Keratinocyte (primary cell): ENCODE measurements at places on chromosomes 3 and 15.

GRCh38 chr3:69560818-69561217 lies 174.9 kb upstream of the FRMD4B start:
- DNase-seq = no peak

GRCh38 chr15:88918738-88919137 lies 5.6 kb upstream of the MFGE8 start:
- DNase-seq = peak; percentile 95

- no peak for DNase-seq
Measured at GRCh38 chr15:43239732-43240491, 19.1 kb upstream of the EPB42 start.

DNA sequence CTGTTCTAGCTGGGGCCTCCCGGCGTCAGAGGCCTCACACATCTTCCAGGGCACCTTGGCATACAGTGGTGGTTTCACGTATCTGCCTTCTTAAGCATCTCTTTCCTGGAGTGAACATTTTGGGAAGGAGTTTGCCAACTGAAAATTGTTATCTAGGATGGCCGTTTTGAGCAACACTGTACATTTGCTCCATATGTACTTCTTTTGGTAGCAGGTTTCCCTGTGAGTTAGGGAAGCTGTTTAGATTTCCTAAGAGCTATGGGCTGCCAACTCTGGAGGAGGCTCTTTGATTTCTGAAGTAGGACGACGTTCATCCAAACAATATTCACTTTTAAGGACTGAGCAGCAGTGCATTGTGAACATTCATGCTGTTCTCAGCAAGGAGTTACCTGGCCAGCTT lies 665.9 kb downstream of the SQOR start:
- no peak for DNase-seq

- DNase-seq = no peak
Measured at GRCh38 chr3:56320883-56321282, 147.4 kb downstream of the ERC2 start.

- no peak for DNase-seq
Measured at GRCh38 chr3:98647197-98647596, 53.8 kb upstream of the CPOX start.

DNA sequence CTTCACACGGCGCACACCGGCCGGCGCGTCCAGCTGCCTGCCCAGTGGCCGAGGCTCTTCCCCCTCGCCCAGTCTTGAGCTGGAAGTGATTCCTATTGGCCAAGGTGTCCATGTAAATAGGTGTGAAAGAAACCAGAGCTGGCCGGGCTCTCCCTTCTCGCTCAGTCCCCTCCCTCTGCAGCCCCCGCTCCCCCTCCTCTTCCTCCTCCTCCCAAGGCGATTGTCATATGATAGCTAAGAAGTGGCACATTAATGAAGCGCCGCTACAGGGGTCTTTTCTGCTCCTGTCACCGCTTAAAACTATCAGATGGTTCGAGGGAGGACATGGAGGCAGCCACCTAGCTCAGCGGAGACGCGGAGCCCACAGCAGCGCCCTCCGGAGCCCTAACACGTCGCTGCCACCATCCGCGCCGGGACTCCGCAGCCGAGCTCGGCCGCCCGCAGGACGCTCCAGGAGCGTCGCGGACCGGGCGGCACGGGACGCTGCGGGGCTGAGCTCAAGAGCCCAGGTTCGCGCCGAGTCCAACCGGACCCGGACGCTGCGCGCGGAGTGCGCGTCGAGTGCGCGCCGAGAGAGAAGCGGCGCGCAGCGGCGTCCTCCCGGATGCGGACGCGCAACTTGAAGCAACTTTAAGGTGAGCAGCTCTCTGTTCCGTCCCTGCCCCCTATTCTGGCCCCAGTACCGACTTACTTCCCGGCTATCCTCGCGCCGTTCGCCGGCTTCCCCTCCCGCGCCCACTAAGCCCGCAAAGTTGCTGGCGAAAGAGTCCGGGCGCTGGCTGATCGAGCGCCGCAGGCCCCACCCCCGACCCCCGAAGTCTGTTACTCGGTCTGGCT lies at the start of gene FOXB1:
Gene FOXB1, plus strand, starts transcription at position 303 of the 837 bp plus-strand sequence. CDS start 653 bp downstream, outside the sequence.
- DNase-seq = no peak

DNA sequence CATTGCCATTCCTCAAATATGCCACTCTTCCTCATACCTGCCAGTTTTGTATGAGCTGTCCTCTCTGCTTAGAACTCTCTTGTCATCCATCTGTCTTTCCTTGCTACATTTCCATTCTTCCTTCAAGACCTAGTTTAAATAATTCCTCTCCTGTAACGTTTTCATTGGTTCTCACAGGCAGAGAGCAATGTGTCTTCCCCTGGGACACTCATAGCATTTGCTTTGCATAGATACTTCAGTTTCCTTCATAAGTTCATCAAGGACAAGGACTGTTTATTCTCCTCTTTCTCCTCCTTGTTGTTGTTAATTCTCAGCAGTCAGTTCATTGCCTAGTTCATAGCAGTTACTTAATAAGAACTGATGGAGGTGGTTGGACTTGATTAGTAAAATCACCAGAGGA lies 10.5 kb downstream of the NR2C2 start:
- DNase-seq = no peak

- DNase-seq = no peak
Measured at GRCh38 chr3:39325236-39325635, 4.3 kb upstream of the CCR8 start.

DNA sequence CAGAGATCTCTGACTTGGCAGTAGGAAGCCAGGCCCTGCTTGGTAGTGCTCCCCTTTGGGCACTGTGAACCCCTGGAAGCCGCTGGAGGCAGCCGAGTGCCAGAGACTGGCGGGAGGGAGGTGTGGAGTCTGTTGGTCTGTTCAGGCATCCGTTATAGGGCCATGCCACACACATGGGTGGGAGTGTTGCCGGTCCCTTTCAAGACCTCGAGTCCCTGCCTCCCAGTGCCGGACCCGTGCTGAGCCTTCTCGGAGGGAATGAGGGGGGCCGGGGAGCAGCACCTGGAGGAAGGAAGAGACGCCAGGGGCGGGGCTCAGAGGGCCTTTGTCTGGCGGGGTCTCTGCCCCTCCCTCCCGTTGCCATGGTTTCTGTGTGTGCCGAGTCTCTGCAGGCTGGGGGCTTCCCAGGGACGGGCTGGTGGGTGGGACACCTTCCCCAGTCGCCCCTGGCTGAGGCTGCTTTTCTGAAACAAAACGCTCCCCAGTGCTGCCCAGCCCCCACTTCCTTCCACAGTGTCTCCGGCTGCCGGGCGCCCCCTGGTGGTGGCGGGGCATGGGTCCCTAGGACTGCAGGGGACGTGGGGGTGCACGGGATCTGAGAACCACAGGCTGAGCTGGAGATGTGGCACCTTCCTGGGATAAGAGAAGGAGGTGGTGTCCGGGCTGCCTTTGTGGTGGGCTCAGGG lies 10.0 kb downstream of the GNAI2 start:
- no peak for DNase-seq

DNA sequence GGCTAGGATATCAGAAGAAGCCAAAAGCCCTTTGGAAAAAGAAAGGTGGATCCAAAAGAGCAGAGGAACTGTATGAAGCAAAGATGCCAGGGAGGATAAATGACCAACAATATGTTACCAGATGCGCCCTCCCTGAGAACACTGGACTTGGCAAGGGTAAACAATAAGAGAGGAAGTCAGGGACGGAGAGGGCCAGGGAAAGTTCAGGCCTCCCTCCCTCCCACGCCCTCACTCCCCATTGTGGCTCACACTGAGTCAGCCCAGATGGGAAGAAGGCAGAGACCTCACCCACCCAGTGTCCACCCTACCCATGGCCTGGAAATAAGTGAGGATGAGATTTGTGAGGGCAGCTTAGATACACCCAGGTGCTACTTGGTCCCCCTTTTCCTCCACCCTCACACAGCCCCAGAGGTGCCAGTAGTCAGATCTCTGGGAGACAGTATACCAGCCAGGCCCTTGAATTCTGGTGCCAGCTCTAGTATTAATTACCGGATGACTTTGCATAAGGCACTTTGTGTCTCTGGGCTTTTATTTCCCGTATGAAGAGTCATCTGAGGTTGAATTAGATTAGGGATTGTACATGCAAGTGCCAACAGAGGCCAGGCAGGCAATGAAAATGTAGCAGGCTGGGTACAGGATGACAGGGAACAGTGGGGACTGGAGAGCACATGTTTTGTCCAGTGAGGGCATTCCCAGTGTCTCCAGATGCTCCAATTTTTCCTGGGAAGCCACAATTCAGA lies 35.1 kb upstream of the FRMD4B start:
- no peak for DNase-seq

GRCh38 chr15:96146726-96147125 lies 183.8 kb upstream of the NR2F2 start:
- no peak for DNase-seq

DNA sequence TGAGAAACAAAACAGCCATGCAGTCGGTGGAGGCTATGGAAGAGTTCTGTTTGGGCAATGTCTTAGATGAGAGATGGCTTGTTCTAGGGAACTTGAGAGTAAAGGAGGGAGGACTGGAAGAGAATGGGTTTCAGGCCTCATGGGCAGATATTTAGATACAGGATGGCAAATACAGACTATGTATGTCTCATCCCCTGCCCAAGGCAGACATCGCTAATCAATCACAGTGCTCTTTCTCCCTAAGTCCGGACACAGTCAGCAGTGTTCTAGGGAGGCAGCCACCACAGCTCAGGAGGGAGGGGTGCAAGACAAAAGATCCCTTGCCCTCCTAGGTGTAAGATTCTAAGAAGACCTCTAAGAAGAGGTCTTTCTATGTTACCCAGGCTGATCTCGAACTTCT lies 159.3 kb upstream of the TLE3 start:
- no peak for DNase-seq

- no peak for DNase-seq
Measured at GRCh38 chr15:49758456-49758855, 137.6 kb downstream of the DTWD1 start.

- DNase-seq = no peak
Measured at GRCh38 chr3:119681279-119681678, 4.1 kb upstream of the COX17 start.

GRCh38 chr3:185411133-185411532 lies 48.2 kb downstream of the MAP3K13 start:
- DNase-seq = peak; percentile 63

DNA sequence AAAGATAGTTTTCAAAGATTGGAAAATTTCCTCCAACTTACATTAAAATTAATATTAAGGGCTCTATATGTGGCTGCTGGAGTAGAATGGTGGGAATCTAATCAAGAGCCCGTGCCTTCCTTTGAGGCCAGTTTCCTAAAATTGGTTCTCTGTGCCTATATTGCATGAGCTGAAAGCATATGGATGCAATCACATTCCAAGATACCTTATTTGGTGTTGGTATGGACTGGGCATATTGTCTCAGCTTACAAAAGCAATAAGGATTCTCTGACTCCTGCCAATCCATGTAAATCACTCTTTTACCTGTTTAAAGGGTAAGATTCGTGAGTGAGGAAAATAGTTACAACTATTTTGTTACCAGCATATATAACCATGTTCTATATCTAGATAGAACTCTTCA lies 111.6 kb downstream of the GREM1 start:
- DNase-seq = no peak

GRCh38 chr3:16533928-16534574 lies 20.6 kb upstream of the RFTN1 start:
- DNase-seq = no peak

DNA sequence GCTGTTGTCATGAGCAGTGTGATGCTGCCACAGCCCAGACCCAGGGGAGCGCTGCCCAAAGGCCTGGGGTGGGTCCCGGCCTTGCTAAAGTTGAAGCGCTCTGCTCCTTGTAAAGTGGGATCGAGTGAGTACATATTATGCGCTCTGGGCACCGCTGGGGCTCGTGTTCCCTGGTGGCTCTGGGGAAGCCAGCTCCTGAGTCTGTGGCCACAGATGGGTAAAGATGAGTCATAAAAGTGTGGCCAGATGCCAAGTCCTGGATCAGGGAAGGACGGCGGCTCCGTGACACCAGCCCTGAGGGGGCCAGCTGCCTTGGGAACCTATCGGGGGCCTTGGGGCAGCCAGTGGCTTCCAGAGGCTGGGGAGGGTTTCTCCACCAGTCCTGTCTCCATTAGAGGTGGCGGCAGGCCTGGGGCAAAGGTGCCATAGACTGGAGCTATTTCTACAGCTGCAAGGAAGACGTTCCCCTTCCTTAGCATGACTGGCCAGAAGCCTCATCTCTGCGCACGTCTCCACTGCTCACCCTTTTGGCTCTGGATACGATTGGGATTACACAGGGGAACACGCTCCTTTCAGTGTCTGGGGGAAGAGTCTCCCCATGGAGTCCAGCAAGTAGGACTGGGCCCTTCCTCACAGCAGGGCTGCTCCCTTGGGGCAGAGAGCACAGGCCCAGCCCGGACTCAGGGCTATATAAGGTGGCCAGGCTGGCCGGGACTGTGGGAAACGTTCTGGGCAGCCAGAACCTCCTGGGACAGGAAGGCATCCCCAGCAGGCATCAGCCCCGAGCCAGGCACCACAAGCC lies 1.2 kb upstream of the ITIH4 start:
- peak; percentile 44 for DNase-seq

GRCh38 chr3:122316368-122316767 lies 8.7 kb upstream of the CSTA start:
- DNase-seq = no peak

DNA sequence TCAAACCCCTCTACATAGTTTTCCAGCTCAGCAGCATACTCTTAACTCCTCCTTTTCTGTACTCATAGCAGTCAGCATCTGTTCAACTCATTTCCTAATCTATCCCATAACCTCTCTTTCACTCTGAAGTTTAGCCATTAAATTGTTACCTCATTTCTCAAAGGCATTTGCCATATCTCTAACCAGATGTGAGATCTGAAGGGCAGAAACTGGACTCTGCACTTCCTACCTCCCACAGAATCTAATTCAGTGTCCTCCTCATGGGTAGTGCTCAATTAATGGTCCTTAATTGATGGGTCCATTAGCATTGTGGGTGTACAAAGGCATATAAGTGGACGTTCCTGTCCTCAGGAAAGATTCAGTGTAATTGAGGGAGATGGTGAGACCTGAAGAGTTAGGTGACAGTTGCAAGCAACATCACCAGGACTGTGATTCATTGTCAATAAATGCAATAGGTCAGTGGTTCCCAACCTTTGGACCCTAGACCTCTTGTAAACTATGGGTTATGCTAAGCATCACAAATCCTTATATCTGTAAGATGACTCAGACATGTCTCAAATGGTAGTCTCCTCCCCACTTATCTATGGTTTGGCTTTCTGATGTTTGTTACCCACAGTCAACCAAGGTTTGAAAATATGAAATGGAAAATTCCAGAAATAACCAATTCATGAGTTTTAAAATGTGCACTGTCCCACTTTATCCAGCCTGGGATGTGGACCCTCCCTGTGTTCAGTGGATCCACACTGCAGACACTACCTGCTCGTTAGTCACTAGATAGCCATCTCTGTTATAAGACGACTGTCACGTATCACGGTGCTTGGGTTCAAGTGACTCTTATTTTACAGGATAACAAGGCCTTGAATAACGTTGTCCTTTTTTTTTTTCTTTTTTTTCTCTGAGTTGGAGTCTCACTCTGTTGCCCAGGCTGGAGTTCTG lies 25.0 kb upstream of the UACA start:
- no peak for DNase-seq

GRCh38 chr3:75687323-75687722 lies 23.2 kb downstream of the FRG2C start:
- DNase-seq = no peak

DNA sequence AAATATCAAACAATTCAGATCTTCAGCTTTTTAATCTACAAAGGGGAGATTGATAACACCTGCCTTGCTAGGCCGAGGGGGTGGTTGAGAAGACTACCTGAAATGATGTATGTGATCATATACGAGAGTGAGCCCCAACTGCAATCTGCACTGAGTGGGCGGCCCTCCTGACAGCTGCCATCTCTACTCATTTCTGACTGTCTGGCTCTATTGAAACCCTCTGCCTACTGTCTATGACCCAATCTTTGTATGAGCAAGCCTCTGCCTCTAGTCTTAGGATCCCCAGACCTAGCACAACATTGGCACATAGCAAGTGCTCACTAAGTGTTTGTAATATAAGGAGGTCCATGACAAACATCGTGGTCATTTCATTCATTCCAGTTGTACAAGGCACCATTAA lies 144.4 kb upstream of the NR2F2 start:
- DNase-seq = no peak
